Dorsolateral prefrontal cortex (tissue), 122 donors: ENCODE measurements at places on chromosomes 7 and 10. TPM values are rescaled to one million over a fixed set of nuclear protein-coding genes. Genes with fewer than 3 reads are reported as not detected.

- DNase-seq: no peak
Measured at GRCh38 chr10:4053940-4054339, 268.9 kb upstream of the KLF6 start.

DNA sequence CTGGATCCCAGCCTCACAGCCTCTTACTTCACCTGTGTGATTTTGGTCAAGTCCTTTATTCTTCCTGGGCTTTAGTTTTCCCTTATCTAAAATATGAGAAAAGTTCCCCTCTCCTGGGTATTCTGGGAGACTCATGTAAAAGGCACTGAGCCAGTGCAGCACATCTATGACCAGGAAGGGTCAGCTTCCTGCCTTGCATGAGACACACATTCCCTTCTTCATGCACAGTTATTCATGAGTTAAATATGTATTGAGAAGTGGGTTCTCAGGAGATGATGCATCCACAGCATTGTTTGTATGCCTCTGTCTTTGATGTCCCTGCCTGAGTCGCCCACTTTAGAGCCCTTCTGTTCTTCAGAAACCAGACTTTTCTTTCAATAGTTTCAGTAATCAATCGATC is 33.3 kb downstream of the EGFR start:
- no peak for DNase-seq

DNA sequence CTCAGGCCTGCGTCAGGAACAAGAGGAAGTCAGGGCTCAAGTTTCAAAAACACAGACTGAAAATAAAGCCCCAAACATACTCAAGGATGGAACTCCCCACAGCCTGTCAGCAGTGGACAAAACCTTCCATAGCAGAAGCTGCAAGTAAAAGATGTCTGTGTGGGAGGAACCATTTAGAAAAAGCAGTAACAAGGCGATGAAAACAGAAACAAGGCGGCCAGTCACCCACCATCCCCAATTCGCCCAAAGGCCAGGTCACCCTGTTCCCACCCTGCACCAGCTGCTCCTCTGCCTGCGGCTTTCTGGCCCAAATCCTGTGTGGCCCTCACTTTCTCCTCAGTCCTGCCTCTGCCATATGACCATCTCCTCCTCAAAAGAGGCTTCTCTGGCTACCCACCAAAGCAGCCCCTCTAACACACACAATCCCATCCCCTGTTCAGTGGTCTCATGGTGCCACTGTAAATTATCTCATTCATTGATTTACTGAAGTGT is 27.8 kb downstream of the KCNMA1 start:
- no peak for DNase-seq

The GDF2 gene
- total RNA-seq: not detected
